ENCODE measurements at places on chromosomes 13 and 19.

DNA sequence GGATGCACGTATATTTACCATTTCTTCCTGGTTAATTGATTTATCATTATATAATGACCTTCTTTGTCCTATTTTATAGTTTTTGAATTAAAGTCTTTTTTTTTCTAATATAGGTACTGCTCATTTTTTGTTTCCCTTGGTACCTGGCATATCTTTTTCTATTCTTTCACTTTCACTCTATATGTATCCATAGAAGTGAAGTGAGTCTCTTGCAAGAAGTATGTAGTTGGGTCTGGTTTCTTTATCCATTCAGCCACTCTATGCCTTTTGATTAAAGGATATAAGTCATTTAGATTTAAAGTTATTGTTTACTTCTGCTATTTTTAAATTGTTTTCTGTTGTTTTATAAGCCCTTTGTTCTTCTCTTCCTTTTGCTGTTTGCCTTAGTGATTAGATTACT lies 194.3 kb upstream of the SLITRK6 start:
- DNase-seq, result no peak

- no peak for DNase-seq
Measured at GRCh38 chr19:9700229-9700981, 25.5 kb upstream of the ZNF562 start.

DNA sequence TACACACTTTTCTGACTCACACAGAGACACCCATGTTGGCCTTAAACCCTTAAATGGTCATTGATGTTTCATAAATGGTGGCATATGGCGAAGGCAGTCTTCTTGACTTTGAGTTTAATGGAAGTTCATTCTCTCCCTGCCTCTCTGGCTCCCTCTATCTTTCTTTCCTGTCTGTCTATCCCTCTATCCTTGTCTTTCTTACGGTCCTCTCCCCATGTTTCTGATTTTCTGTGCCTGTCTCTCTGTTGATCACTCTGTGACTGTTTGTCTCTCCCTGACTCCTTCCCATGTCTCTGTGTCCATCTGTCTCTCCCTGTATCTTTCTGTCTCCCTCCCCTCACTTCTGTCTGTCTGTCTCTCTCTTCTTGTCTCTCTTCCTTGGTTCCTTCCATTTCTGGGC lies 43.2 kb upstream of the SHKBP1 start:
- DNase-seq, result no peak

GRCh38 chr13:32707471-32707870 lies 121.2 kb downstream of the PDS5B start:
- DNase-seq, result no peak

DNA sequence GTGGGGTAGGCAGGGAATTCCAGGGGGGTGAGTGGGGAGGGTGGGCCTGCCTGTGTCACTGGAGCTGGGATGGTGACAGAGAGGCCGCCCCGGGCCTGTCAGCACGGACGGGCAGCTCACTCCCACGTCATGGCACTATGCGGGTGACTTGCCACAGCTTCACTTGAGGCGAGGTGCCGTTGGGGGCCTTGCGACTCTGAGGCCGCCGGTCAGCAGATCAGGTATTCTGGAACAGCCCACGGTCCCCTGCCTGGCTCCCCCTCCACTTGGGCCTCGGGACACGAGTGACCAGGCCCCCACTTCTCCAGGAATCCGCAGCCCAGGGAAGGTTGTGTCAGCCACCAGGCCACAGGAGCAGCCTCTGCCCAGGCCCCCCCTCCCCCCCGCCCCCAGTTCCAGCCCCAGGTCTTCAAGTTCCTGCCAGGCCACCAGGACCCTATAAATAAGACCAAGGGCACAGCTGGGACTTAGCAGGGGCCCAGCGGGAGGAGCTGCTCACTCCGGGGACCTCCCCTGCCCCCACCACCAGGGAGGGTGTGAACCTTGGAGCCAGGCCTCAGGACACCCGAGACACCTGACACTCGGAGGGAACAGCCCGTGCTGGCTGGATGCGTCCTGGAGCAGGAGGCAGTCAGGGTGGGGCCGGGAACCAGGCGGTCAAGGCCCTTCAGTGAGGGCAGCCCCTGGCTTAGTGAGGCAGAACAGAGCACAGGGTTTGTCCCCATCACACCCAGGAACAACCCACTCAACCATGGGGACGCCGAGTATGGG lies 2.7 kb upstream of the MIDN start:
- DNase-seq, result no peak

DNA sequence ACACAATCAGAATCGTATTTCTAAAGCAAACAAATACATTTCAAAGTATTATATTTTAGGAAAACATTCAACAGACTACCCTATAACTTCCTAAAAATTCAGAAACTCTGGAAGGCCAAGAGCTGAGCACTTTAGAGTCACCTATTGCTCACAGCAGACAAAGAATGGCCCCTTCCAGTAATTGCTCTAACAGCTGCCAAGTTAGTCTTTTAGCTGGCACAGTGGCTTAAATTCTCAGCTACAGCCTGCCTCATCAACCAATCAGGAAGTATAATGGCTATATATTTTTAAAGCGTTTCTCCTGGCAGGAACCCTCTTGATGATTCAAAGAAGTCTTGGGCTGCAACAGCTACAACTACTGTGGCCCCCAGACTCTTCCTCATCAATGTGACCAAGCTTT lies 14.9 kb upstream of the SLITRK5 start:
- peak; percentile 94 for DNase-seq

DNA sequence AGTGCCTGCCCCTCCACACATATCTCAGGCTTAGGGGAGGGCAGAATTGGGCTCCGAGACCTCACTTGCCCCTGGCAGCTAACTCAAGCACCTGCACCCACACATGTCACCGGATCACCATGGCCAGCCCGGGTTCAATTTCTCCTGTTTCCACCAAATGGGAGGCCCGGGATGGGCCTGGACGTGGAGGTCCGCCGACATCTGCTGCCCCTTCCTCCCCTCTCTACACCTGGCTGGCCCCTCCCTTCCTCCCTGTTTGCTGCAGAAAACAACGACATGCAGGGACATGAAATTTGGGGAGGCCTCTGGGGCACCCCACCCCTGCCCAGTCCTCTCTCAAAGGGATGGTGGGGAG lies 1.3 kb downstream of the PRKD2 start:
- DNase-seq, result no peak

GRCh38 chr13:86710896-86711295 lies 911.7 kb upstream of the SLITRK6 start:
- DNase-seq, result no peak

- no peak for DNase-seq
Measured at GRCh38 chr13:83536941-83537340, 345.3 kb downstream of the SLITRK1 start.

DNA sequence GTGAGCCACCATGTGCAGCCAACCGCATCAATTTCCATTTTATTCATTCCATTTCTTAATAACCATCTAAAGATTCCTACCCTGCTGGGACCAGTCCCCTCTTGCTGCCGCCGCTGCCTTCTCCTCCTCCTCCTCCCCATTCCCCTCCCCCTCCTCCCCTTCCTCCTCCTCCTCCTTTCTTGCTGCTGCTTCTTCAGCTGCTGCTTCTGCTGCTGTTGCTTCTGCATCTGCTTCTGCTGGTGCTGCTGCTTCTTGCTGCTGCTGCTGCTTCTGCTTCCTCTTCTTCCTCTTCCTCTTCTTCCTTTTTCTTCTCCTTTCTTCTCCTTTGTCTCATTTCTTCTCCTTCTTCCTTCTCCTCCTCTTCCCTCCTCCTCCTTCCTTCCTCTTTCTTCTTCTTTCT lies 20.0 kb upstream of the SPRYD7 start:
- no peak for DNase-seq

DNA sequence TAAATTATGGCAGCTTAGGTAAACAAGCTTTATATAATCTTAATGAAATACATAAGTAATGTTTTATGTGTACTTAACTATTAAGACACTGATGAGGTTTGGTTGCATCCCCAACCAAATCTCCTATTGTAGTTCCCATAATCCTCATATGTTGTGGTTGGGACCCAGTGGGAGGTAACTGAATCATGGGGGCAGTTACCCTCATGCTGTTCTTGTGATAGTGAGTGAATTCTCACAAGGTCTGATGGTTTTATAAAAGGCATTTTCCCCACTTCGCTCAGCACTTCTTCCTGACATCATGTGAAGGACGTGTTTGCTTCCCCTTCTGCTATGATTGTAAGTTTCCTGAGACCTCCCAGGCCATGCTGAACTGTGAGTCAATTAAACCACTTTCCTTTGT lies 212.7 kb downstream of the DIAPH3 start:
- DNase-seq, result no peak

GRCh38 chr19:46351241-46352041 lies 4.6 kb downstream of the PPP5C start:
- no peak for DNase-seq

GRCh38 chr13:41312176-41312500 lies 1.1 kb downstream of the NAA16 start:
- DNase-seq, result peak; percentile 21

DNA sequence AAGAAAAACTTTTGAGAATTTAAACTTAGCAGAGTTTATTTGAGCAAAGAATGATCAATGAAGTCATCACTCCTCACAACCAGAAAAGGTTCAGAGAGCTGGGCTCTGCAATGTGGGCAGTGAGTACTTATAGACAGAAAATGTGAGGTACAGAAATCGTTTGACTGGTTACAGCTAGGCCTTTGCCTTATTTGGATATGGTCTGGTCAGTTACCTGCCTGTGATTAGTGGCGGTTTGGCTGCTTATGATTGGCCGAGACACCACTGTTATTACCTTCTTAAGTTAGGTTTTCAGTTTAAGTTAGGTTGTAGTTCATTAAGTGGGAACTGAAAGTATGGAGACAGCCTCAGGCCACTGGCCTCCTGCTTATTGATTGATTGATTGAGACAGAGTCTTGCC lies 66.3 kb downstream of the DNAJC3 start:
- no peak for DNase-seq

- DNase-seq, result no peak
Measured at GRCh38 chr19:10871711-10872545, 575 bp downstream of the CARM1 start.

GRCh38 chr13:99812625-99813024 lies 158.9 kb downstream of the ZIC5 start:
- DNase-seq, result no peak

GRCh38 chr19:49916839-49917733 lies 11.9 kb upstream of the ATF5 start:
- DNase-seq, result no peak

GRCh38 chr19:48862827-48863226 lies 5.6 kb downstream of the PLEKHA4 start:
- no peak for DNase-seq

GRCh38 chr13:32726374-32727037 lies 140.3 kb downstream of the PDS5B start:
- DNase-seq, result no peak

GRCh38 chr13:30396434-30397075 lies 25.7 kb upstream of the UBE2L5 start:
- no peak for DNase-seq

DNA sequence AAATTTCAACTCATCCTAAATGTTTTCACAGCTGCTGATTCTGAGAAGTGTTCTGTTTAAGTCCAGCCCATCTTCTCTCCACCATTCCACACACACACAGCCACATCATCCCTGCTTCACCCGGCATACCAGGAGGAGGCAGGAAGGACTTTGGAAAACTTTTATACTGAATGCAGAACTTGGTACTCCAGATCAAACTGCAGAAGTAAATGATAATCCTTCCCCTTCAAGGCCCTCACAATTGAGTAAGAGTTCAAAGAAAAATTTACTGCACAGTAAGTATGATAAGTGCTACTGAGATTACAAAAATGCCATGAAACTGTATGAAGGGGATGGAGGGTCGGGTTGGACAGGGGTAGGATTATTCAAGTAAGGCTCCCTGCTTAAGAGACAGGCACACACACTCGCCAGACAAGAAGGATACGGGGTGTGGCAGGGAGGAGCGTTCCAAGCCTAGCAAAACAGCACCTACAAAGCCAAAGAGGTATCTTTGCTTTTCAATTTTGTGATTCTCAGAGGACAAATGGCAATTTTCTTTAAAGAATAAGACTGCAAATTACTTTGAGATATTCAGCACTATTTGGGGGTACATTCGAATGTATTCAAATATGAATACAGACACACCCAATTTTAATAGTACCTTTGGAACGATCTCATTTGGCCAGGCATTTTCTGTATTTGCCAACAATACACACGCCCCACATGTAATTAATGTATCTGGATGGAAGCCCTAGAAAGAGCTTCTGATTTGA lies 2.5 kb downstream of the USP12 start:
- DNase-seq, result peak; percentile 60

DNA sequence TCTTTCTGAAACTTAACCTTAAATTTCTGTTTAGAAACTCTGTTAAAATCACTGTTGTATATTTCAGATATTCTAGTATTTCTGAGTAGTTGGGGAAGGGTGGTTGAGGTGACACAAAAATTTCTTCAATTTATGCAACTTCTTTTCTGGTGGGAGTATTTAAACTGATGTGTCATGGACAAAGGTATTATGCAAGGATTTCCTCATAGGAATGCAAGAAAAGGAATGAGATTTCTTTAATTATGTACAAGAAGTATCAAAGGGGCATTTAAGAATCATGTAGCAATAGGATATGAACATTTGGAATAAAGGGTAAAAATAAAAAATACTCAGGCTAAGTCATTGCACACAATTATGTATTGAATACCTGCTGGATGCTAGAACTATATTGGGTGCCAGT lies 575.8 kb upstream of the KLF12 start:
- DNase-seq, result no peak

DNA sequence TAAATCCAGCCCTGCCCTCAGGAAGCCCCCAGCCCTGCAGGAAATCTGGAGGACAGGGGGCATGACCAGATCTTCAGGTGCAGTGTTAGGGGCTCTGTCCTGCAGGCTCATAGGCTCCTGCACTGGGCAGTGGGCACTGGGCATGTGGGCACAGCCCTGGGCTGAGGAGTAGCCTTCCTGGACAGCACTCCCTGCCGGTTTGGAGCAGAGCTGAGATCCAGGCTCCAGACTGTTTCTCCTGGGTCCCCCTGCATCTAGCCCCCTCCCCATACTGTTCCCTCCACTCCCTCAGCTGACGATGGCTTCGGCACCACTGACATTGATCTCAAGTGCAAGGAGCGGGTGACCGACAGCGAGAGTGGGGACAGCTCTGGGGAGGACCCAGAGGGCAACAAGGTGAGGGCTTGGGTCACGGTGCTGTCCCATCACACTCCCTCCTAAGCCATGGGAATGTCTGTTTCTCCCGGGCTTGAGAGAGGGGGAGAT lies 12.3 kb upstream of the PRR19 start:
- no peak for DNase-seq

- no peak for DNase-seq
Measured at GRCh38 chr13:101098873-101099272, 317.4 kb downstream of the NALCN start.

GRCh38 chr19:48928164-48929025 lies 5.1 kb upstream of the DHDH start:
- no peak for DNase-seq
